ENCODE measurements at places on chromosomes 13 and 19. TPM values are rescaled to one million over a fixed set of nuclear protein-coding genes. Genes with fewer than 3 reads are reported as not detected.

The CLDND2 gene
- total RNA-seq = not detected

The FFAR3 gene
- not detected for total RNA-seq

The PTPRH gene
- total RNA-seq = 2.0 TPM

The WDR87 gene
- not detected for total RNA-seq

The ABCA7 gene
- total RNA-seq = 12.6 TPM

The SHISA7 gene
- not detected for total RNA-seq

The ISOC2 gene
- 90.9 TPM for total RNA-seq

The LIN37 gene
- 11.4 TPM for total RNA-seq

The NCCRP1 gene
- 299 TPM for total RNA-seq

The BRME1 gene
- 1.8 TPM for total RNA-seq

The PSG6 gene
- total RNA-seq = not detected

The PSG11 gene
- not detected for total RNA-seq

GRCh38 chr13:22040810-22041364, 370.0 kb downstream of the FGF9 start:
- DNase-seq = no peak

DNA sequence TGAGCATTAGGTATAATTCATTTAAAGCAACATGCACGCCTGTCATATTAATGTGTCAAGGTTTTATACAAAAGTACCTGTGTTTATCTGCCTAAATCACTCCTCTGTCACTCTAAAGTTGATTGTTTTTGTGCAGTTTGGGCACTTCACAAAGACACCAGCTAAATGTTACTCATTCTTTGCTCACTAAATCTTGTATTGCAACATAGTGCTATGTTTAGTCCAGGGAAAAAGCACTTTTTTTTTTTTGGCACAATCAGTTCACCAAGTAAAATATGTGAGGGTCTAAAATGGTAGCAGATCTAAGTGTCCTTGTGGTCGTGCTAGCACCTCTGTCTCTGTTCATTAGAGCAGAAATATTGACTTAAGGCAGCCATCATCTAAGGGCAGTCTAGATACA, 2526.7 kb upstream of the PCDH20 start:
- no peak for DNase-seq

DNA sequence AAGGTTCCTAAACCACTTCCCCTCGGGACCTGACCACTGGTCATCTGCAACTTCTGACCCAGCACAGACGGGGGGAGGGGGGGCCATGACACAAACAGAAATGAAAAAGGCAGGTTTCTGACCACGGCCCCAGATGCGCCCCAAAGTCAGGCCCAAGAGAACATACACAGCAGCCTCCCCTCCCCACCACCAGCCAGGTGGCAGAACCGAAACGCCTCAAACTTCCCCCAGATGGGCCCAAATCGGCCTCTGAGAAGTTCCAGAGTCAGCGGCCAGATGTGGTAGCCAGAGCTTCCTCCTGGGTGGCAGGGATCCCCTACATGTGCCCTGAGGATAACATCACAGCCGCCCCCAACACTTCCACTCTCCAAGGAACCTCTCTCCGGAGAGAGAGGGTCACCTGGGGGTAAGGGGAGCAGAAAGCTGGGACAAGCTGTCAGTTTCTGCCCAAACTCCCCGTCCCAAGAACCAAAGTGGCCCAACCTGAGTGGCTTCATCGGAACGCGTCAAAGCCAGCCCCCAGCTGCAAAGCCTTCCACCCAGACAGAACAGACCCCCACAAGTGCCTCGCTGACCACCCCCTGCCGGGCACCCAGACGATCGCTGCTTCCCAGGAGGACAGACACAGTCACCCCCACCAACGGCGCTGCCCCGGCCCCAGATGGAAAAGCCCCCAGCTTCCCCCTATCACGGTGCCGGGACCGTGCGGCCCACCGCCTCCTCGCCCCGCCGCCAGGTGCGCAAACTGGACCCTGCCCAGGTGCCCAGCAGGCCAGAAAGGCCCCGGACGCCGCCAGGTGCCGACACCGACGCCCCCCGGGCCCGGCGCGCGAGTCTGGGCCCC, 800 bp downstream of the ELL start:
- no peak for DNase-seq

- no peak for DNase-seq
Measured at GRCh38 chr19:4130744-4131438, 7.0 kb upstream of the MAP2K2 start.

GRCh38 chr13:67120872-67121531, 109.1 kb downstream of the PCDH9 start:
- DNase-seq = no peak

- DNase-seq = peak; percentile 98
Measured at GRCh38 chr19:43533546-43534304, 737 bp downstream of the ZNF575 start.

DNA sequence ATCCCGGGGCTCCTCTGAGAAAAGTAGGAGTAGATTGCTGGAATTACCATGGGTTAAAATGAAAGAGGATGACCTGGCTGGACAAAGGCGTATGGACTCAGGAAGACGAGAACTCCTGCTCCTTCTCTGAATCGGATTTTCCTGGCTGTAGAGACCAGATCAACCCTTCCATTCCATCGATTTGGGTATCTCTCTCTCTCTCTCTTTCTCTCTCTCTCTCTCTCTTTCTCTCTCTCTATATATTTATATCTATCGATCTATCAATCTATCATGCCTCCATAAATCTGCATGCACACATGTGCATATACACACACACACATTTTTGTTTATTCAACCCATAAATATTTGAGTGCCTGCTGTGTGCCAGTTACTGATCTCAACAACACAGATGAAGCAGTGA, 234.9 kb downstream of the LMO7 start:
- DNase-seq = no peak

DNA sequence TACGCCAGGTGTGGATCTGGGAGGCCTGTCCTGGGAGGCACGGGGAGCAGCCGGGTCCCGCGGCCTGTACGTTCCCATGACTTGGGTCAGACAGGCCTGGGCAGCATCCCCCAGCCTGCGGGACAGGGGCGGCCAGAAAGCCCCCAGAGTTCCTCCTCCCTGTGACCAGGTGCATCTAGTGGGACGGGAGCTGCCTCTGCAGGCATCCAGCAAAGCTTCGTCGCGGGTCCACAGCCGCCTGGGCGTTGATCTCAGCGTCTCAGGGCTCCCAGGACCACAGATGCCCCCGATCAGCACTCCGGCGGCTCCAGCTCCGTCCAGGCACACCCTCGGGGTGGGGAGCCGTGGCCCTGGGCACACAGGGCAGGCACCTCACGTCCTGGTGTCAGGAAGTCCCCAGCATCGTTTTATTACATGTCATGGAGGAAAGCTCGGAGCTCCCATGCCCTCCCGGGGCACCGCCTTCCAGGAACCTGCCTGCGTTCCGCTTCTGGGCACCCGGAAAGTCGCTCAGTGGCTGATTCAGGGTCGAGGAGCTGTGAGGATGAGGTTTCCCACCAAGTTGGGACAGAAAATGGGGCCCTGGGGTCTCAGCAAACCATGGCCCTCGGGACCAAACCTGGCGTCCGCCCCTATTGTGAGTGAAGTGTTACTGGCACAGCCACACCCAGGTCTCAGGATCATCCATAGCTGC, 1.5 kb upstream of the GZMM start:
- DNase-seq = no peak

GRCh38 chr13:66076417-66076816, 1153.7 kb downstream of the PCDH9 start:
- no peak for DNase-seq

GRCh38 chr13:42393573-42394360, 121.8 kb downstream of the AKAP11 start:
- DNase-seq = no peak

GRCh38 chr13:103716718-103717117, 650.5 kb upstream of the SLC10A2 start:
- no peak for DNase-seq

DNA sequence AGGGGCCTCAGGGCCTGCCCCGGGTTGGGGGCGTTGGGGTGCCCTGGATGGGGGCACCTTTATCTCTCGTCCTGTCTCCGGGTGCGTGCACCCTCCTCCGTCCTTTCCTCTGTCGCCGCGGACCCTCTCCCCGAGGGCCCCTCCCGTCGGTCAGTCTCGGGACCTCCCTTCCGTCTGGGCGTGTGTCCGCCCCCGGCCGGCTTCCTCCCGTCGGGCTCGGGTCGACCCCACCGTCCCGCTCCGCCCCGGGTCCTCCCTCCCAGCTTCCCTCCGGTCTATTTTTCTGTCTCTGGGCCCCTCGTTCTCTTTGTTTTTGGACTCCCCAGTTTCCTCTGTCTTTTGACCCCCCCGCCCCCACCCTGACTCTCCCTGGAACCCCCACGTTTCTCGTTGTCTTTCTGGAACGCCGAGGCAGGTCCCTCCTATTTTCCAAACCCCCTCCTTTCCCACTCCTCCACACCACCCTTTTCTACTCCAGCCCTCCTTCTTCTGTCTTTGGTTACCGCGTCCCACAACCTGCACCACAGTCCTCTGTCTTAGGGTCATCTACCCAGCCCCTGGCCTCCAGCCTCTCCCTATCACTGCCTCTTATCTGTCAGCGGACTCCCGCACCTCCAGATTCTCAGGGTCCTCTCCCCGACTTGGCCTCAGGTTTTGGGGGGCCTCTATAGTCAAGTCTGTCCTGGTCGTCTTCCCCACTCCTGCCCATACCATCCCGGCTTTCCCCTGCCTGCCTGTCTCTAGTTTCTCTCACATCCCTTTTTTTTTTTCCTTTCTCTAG, 757 bp downstream of the EGLN2 start:
- DNase-seq = no peak

- DNase-seq = no peak
Measured at GRCh38 chr19:20233105-20233504, 66.1 kb downstream of the ZNF486 start.

GRCh38 chr13:33454844-33455705, 169.5 kb upstream of the STARD13 start:
- DNase-seq = no peak

- DNase-seq = no peak
Measured at GRCh38 chr19:39064405-39064804, 19.8 kb upstream of the ACP7 start.

- DNase-seq = no peak
Measured at GRCh38 chr13:41199526-41199925, 5.2 kb upstream of the KBTBD7 start.

GRCh38 chr19:35225951-35226350, 2.6 kb downstream of the FAM187B start:
- no peak for DNase-seq

- DNase-seq = no peak
Measured at GRCh38 chr13:86870444-86870843, 800.7 kb upstream of the SLITRK5 start.

- no peak for DNase-seq
Measured at GRCh38 chr19:11204943-11205349, 7.6 kb upstream of the KANK2 start.

DNA sequence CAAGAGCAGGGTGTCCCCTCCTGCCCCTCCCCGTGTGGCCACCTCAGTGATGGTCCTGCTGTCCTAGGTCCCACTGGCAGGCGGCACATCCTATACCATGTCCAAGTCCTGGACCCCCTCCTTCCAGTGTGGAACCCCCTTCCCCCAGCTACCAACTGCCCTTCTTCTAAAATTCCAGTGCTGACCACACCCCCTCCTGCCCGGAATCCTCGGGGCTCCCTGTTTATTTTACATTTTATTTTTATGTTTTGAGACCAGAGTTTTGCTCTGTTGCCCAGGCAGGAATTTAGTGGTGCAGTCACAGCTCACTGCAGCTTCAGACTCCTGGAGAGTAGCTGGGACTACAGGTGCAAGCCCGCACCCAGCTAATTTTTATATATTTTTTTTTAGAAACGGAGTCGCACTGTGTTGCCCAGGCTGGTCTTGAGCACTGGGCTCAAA, 945 bp upstream of the CPAMD8 start:
- DNase-seq = no peak

- DNase-seq = no peak
Measured at GRCh38 chr19:53463263-53463662, 4.3 kb upstream of the ZNF813 start.

GRCh38 chr13:99203601-99204579, 3.2 kb downstream of the UBAC2 start:
- DNase-seq = no peak

- DNase-seq = no peak
Measured at GRCh38 chr13:21957833-21958232, 287.0 kb downstream of the FGF9 start.

DNA sequence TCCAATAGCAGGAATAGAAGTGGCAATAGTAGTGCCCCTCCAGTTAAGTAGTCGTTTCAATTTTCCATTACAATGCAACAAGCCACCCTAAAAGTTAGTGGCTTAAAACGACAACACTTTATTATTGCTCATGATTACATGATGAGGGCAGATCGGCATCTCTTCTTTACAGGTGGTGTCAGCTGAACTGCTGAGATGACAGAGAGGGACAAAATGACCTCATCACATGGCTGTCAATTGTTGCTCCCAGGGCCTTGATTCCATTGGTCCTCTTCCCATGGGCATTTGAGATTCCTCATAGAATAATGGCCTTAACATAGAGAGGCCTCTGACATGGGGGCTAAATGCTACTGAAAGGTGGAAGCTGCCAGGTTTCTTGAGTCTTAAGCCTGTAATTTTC, 679.8 kb upstream of the KLHL1 start:
- DNase-seq = no peak

GRCh38 chr13:94323764-94324758, 155.4 kb downstream of the DCT start:
- no peak for DNase-seq

DNA sequence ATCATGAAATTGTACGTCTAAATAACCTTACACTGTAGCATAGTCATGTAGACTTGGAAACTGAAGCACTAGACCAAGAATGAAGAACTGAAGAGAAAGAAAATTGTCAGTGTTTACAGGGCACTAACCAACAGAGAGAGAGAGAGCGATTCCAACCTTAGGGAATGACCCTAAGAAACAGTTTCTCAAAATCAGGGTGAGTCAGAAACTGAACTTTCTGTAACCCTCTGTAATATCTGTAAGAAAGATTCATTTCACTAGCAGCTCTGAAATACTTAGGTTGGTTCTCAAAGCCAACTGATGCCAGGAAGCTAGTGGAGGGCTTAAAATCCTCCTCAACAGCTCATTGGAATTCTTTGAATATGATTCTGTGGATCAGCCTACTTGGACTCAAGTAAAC, 936.9 kb downstream of the EFNB2 start:
- DNase-seq = no peak

- DNase-seq = no peak
Measured at GRCh38 chr19:30812099-30812678, 440.0 kb downstream of the ZNF536 start.

GRCh38 chr13:77827332-77827731, 91.3 kb downstream of the EDNRB start:
- DNase-seq = no peak

- DNase-seq = no peak
Measured at GRCh38 chr13:72165276-72165675, 298.3 kb upstream of the DACH1 start.

DNA sequence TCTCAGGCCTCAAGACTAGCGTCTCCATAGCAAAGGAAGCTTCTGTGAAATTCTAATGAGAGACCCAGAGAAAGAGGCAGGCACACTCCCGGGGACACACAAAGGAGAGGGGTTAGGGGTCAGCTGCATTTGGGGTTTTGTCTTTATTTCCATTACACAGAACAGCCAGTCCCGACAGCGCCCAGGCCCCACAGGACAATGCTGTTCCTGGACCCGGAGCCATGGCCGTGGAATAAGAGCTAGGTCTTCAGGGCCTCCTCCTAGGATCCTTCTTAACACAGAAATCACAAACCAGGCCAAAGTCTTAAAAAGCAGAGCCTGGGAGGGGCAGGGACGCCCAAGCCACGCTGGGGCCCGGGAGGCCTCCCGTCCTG, 22.8 kb downstream of the KCTD15 start:
- DNase-seq = no peak

- DNase-seq = no peak
Measured at GRCh38 chr13:94660695-94661326, 51.5 kb downstream of the SOX21 start.

Data from esophagus squamous epithelium (tissue), 5 donors.